ENCODE measurements at places on chromosomes 5 and 9.
A peak's percentile ranks its signal among the peaks of the same experiment; 100 is the strongest.

GRCh38 chr5:132250547-132250946 lies 6.9 kb upstream of the PDLIM4 start:
- no peak for DNase-seq

DNA sequence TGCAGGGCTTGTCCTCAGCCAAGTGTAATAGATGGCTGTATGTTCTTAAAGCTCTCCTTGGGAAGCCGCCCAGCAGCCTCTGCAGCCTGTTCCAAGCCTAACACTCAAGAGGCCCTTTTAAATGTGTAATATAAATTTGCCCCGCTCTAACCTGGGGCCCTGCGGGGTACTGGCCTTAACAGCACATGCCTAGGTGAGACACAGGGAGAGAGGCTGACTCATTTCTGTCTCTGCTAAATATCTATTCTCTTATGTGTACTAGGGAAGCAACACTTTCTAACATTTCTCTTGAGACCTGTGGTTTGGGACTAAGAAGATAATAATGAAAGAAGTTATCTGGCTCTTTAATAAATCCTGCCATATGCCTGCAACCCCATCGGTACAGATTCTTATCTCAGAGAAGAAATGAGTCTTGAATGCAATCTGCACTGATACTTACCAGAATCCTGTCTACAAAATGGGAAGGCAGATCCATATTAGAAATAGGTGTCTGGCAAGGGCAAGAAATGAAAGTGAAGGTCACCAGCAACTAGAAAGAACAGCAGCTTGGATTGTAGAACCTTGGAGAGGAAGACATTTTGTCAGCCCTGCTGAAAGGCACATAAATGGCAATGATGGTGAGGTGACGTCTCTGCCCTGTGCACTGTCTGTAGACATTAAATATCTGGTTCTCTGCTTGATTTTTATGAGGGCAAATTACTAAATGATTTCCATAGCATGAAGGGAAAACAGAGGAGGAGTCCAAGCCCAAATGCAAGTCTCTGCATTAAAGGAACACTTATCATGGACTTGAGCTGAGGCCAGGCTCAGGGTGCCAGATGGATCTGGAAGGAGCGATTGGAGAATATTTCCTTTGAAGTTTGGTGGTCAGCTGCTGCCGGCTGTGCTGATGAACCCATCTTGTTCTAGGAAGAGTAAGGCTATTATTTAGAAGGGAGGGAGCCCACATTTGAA lies 14.5 kb upstream of the TGFBI start:
- no peak for DNase-seq

DNA sequence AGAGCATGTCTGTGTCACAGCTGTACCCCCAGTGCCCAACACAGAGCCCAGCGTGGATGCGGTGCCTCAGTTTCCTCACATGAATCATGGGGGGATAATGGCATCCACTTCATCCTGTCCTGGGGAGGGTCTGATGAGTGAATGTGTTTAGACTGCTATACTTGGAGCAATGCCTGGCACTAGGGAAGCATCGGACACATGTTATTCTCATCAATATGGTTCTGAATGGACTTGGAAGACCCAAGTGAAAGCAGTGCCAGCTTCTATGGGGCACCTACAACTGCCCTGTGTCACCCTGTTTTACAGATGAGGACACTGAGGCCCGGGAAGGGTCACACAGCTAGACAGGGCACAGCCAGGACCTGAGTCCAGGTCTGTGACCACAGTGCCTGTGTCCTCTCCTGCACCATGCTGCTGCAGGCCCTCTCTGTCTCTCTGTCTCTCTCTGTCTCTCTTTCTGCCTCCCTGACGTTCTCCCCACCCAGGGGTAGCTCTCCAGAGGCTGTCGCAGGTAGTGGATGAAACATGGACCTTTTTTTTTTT lies 42.3 kb upstream of the NEK6 start:
- DNase-seq: no peak

- no peak for DNase-seq
Observed at GRCh38 chr9:133060417-133060841, 1.4 kb upstream of the CEL start.

DNA sequence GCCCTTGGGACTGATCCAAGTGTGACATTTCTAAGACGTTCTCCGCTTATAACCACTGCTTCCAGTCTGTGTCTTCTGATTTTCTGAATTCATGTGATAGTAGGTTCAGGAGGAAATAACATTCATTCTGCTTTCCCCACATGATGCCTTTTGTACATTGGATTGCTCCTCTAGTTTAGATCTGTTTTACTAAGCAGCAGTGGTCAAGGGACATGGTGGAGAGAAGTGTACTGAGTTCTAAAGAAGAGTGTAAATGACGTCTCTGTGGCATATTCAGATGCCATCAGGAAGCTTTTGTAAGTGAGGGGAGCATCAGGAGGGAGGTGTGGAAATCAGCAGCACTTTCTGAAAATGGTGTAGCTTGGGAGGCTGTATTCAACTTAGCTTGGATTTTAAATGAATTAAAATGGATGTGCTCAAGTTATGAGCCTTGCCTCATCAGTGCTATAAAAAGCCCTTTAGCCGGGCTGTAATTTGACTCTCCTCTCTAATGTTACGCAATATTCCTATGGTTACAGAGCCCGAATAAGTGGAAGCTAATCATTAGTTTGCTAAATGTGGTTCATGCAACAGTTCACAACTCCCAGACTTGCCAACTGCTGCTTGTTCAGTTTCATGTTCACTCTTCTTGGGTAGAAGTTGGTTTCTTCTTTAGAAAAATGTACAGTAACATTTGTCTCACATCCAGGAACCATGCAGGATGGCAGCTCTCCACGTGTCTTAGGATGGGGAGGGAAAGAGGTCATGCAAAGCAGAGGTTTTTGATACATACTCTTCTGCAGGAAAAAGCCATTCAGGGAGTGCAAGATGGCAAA lies 281.3 kb downstream of the ARHGAP26 start:
- peak; percentile 46 for DNase-seq

- DNase-seq: no peak
Observed at GRCh38 chr5:142482207-142482606, 157.4 kb upstream of the SPRY4 start.
